SJSA1 (cell line): ENCODE measurements at places on chromosomes 3 and 15. TPM values are rescaled to one million over a fixed set of nuclear protein-coding genes. Genes with fewer than 3 reads are reported as not detected.

EPB42 gene
- not detected in 2 replicates for total RNA-seq

CADPS gene
- not detected in 2 replicates for total RNA-seq

SLC28A1 gene
- not detected in 2 replicates for total RNA-seq

- H3K27ac ChIP-seq = no peak overlapping the region
- no peaks in the 10 kb centered on the region for H3K36me3 ChIP-seq
- no peaks in the 10 kb centered on the region; the same call in 1 of the 2 replicates for H3K27me3 ChIP-seq
- no peaks in the 10 kb centered on the region for H3K4me1 ChIP-seq
- no peak for DNase-seq
These were observed 45.7 kb downstream of the CD86 start for GRCh38 chr3:122100591-122101463.

GRCh38 chr3:196774848-196775422 is 35.3 kb downstream of the PAK2 start:
- no peak overlapping the region for H3K27ac ChIP-seq
- H3K4me1 ChIP-seq = peaks cover 10% of the 10 kb centered on the region
- H3K4me3 ChIP-seq = no peak overlapping the region
- H3K27me3 ChIP-seq = no peaks in the 10 kb centered on the region
- no peak for DNase-seq
- H3K36me3 ChIP-seq = peaks cover 2% of the 10 kb centered on the region; the same call in 1 of the 2 replicates

DNA sequence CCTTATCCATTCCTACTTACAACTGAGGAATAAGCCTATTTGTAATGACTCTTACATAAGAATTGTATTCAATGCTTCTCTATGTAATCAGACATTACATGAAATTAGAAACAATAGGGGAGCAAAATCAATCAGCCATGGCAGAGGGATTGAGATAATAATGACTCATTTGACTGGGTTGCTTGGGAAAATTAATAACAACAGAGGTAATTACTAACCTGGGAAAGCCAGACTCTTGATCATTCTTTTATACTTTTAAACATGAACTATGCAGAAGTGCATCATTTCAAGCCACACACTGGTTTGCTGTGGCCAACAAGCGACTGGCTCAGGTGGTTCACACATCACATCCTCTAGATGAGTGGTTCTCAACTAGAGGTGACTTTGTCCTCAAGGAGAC is 126.3 kb upstream of the CRBN start:
- no peak overlapping the region for H3K27ac ChIP-seq
- H3K27me3 ChIP-seq = no peaks in the 10 kb centered on the region
- no peaks in the 10 kb centered on the region for H3K36me3 ChIP-seq
- DNase-seq = no peak
- H3K4me1 ChIP-seq = no peaks in the 10 kb centered on the region
- H3K4me3 ChIP-seq = no peak overlapping the region

DNA sequence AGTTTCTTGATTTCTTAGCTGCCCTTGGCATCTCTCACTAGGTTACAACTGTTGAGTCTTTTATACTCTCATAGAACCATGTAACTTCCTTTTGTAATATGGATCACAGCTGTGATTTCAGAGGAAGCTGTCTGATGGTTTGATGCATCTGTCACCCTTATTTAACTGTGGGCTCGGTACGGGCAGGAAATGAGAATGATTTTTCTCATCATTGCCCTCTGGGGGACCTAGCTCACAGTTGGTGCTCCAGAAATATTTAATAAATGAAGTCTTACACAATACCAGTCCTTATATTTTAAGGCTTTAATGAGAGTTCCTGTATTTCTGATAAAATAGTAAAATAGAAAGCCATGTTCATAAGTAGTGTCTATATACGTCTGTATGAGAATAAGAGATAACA is 151.2 kb downstream of the EBLN2 start:
- H3K4me3 ChIP-seq = no peak overlapping the region
- H3K4me1 ChIP-seq = no peaks in the 10 kb centered on the region
- H3K36me3 ChIP-seq = no peaks in the 10 kb centered on the region
- no peaks in the 10 kb centered on the region for H3K27me3 ChIP-seq
- no peak overlapping the region for H3K27ac ChIP-seq

DNA sequence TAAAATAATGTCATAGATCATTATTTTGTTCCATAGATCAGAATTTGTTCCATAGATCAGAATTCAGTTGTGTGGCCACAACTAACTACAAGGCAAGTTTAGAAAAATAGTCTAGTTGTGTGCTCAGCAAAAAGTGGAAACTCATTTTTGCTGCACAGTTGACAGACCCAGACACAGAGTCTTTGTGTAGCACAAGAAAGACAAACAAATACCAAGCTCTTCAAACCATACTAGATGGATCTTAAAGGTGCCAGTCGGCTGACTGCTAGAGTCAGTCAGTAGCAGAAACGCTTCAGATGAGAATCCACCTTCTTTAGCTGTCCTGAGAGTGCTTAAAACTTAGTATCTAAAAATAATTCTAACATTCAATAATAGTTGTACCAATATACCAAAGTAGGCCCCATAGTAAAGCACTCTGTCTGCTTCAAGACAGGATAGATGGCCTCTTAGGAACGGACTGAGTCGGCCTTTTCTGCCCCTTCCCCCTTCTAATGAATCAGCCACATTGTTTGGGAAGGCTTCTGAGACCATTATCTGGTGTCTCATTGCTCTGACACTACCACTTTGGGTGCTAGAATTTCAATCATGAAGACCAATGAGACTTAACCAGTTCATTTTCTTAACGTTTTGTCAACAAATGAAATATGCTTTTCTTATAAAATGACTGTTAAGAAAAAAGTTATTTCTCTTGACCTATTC is 27.7 kb upstream of the SLC4A7 start:
- peaks cover 15% of the 10 kb centered on the region for H3K4me1 ChIP-seq
- H3K4me3 ChIP-seq = no peak overlapping the region
- H3K36me3 ChIP-seq = no peaks in the 10 kb centered on the region

- no peak overlapping the region for H3K4me3 ChIP-seq
- H3K36me3 ChIP-seq = no peaks in the 10 kb centered on the region
- H3K27ac ChIP-seq = no peak overlapping the region
- H3K4me1 ChIP-seq = peaks cover 8% of the 10 kb centered on the region
- DNase-seq = no peak
These were observed 191.9 kb upstream of the LINGO1 start for GRCh38 chr15:77824361-77825251.

- no peaks in the 10 kb centered on the region; the same call in 1 of the 2 replicates for H3K27me3 ChIP-seq
- H3K4me3 ChIP-seq = no peak overlapping the region
- peak overlapping the region; percentile 31 for H3K27ac ChIP-seq
- H3K36me3 ChIP-seq = no peaks in the 10 kb centered on the region
These were observed 148.1 kb downstream of the WDR72 start for GRCh38 chr15:53611145-53611920.

DNA sequence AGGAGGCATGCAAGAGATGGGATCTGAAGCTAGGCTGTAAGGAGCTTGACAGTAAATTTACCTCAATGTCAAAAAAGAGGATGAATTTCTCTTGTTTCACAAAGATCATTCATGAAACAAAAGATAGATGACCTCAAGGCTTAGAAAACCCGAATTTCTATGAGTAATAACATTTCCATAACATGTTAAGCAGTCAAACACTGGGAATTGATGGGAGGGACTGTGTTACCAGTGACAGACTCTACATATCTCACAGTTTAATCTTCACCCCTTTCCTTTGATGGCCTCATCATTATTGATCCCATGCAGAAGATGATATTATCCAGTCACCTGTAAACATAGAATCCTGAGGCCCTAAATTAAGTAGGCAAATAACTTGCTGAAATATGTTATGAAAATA is 53.5 kb upstream of the VGLL3 start:
- no peaks in the 10 kb centered on the region for H3K36me3 ChIP-seq
- H3K4me1 ChIP-seq = no peaks in the 10 kb centered on the region
- H3K4me3 ChIP-seq = no peak overlapping the region
- no peaks in the 10 kb centered on the region for H3K27me3 ChIP-seq

- no peaks in the 10 kb centered on the region for H3K36me3 ChIP-seq
- no peaks in the 10 kb centered on the region for H3K27me3 ChIP-seq
- H3K4me1 ChIP-seq = no peaks in the 10 kb centered on the region
- H3K4me3 ChIP-seq = no peak overlapping the region
These were observed 112.9 kb downstream of the PDZRN3 start for GRCh38 chr3:73511571-73512525.

GRCh38 chr3:66644549-66644948 is 143.7 kb upstream of the LRIG1 start:
- no peak overlapping the region for H3K27ac ChIP-seq
- H3K36me3 ChIP-seq = no peaks in the 10 kb centered on the region
- H3K4me3 ChIP-seq = no peak overlapping the region
- no peaks in the 10 kb centered on the region for H3K27me3 ChIP-seq
- DNase-seq = no peak
- no peaks in the 10 kb centered on the region for H3K4me1 ChIP-seq

DNA sequence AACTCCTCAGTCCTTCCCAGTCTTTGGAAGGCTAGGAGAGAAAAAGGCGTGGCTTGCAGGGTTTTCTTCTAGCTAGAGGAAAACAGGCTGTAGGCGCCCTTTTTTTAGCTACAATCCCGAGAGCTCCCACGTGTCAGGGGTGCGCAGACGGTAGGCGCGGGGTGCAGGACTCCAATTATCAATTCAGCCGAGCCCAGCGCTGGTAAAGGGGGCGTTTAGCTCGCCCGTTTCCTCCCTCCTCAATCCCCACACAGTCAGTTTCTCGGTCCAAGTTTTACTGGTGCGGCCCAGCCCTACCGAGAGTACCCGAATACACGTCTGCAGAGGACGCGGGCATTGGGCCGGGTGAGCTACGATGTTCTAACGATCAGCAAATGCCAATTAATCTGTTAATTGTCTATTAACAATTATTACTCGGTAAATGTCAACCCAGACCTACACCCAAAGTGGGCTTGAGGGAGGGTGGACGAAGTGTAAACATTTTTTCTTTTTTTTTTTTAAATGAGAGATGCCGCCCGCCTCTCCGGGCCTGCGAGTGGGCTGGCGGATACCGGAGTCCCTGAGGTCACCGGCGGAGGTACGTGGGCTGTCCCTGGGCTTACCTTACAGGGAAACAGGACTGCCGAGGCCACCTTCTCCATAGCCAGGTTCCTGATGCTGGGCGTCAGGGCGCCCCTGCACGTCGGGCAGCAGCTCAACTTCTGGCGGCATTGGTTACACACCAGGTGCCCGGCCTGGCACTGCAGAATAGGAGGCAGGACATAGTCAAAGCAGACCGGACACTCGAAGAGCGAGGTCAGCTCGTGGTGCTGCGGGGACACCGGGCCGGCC is 923 bp downstream of the SIAH2 start:
- H3K27ac ChIP-seq = no peak overlapping the region
- H3K36me3 ChIP-seq = peaks cover 16% of the 10 kb centered on the region
- H3K4me3 ChIP-seq = peak overlapping the region; percentile 99
- no peaks in the 10 kb centered on the region for H3K27me3 ChIP-seq
- DNase-seq = peak; percentile 48

DNA sequence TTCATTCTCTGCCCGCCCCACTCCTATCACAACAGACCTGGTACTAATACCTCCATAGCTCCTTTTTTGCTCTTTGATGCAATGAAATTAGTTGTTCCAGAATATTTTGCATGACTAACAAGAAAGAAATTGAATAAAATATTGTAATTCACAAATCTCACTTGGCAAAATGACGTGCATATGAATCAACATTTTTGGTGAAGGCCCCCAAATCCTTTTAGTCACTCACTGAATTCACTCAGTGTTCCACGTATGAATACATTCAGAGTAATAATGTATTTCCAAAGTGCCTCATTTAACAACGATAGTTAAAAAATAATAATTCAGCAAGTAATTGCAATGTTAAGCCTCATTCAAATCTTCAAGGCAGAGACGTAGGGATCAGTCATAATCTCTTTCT is 148.6 kb upstream of the STRIT1 start:
- H3K27ac ChIP-seq = no peak overlapping the region
- H3K36me3 ChIP-seq = no peaks in the 10 kb centered on the region
- DNase-seq = no peak
- H3K27me3 ChIP-seq = no peaks in the 10 kb centered on the region
- no peaks in the 10 kb centered on the region; the same call in 1 of the 2 replicates for H3K4me1 ChIP-seq

DNA sequence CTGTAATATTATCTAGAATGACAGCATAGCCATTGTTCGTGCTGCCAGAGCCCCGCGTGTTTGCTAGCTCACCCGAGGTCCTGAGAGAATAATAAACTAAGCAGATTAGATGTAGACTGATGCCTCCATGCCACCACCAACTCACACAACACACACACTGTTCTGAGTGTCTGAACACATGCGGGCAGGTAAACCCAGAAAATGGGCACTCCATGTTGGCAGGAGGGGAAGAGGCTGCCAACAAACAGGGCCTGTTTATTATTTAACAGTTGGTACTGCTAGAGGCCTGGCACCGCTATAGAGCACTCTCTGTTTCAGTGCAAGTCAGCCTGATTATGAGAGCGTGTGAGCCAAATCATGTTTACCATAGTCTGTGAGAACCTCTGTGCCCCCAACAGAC is 299.0 kb downstream of the ZBTB20 start:
- no peak for DNase-seq
- no peaks in the 10 kb centered on the region for H3K36me3 ChIP-seq
- no peaks in the 10 kb centered on the region for H3K27me3 ChIP-seq
- no peak overlapping the region for H3K27ac ChIP-seq
- H3K4me1 ChIP-seq = no peaks in the 10 kb centered on the region

- H3K27ac ChIP-seq = no peak overlapping the region
- H3K27me3 ChIP-seq = peaks cover 9% of the 10 kb centered on the region; the same call in 1 of the 2 replicates
- no peak overlapping the region for H3K4me3 ChIP-seq
- no peak for DNase-seq
- H3K36me3 ChIP-seq = no peaks in the 10 kb centered on the region
These were observed 27.9 kb upstream of the SCN10A start for GRCh38 chr3:38843898-38844297.

GRCh38 chr15:29457729-29458128 is 188.1 kb upstream of the NSMCE3 start:
- H3K27me3 ChIP-seq = no peaks in the 10 kb centered on the region; the same call in none of the 2 replicates
- H3K27ac ChIP-seq = no peak overlapping the region
- H3K4me1 ChIP-seq = no peaks in the 10 kb centered on the region
- H3K36me3 ChIP-seq = no peaks in the 10 kb centered on the region
- no peak for DNase-seq

- H3K4me1 ChIP-seq = no peaks in the 10 kb centered on the region
- DNase-seq = no peak
- H3K4me3 ChIP-seq = no peak overlapping the region
- no peaks in the 10 kb centered on the region; the same call in 1 of the 2 replicates for H3K27me3 ChIP-seq
- no peaks in the 10 kb centered on the region for H3K36me3 ChIP-seq
These were observed 22.3 kb upstream of the P2RY13 start for GRCh38 chr3:151351648-151352047.

GRCh38 chr3:64956711-64957325 is 269.0 kb upstream of the ADAMTS9 start:
- no peak overlapping the region for H3K4me3 ChIP-seq
- no peaks in the 10 kb centered on the region for H3K27me3 ChIP-seq
- no peak overlapping the region for H3K27ac ChIP-seq
